Muscle of leg (tissue), 16 donors: ENCODE measurements at places on chromosomes 16 and 17. TPM values are rescaled to one million over a fixed set of nuclear protein-coding genes. Genes with fewer than 3 reads are reported as not detected.
A peak's percentile ranks its signal among the peaks of the same experiment; 100 is the strongest.

GRCh38 chr16:74998481-74999218 is at the start of gene ZNRF1:
Gene ZNRF1 (plus strand): TSS chr16:74999024. CDS start chr16:74999672, 648 bp downstream.
- peaks cover 24% of the 10 kb centered on the region for H3K4me1 ChIP-seq
- peak within 1 kb of the TSS; percentile 83 for H3K4me3 ChIP-seq
- no peaks in the 10 kb centered on the region for H3K27me3 ChIP-seq
- H3K27ac ChIP-seq, result peak within 1 kb of the TSS; percentile 81

DNA sequence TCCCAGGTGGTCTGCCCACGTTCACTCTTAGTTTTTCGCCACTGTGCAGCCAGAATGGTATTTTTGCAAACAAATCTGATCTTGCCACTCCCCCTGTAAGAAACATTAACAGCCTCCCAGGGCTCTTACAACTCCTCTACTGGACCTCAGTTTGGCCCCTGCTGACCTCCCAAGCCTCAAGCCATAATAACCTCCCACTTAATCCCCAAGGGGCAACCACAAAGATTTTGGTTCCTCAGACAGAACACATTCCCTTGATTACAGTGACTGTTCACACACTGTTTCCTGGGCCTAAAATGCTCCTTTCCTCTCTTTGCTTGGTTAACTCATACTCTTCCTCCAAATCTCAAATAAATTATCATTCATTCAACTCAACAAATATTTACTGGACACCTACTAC is 21.5 kb upstream of the CD300E start:
- H3K4me3 ChIP-seq, result no peak overlapping the region
- peaks cover 10% of the 10 kb centered on the region for H3K27me3 ChIP-seq
- no peaks in the 10 kb centered on the region for H3K36me3 ChIP-seq
- no peak for DNase-seq
- no peak overlapping the region for H3K27ac ChIP-seq

DNA sequence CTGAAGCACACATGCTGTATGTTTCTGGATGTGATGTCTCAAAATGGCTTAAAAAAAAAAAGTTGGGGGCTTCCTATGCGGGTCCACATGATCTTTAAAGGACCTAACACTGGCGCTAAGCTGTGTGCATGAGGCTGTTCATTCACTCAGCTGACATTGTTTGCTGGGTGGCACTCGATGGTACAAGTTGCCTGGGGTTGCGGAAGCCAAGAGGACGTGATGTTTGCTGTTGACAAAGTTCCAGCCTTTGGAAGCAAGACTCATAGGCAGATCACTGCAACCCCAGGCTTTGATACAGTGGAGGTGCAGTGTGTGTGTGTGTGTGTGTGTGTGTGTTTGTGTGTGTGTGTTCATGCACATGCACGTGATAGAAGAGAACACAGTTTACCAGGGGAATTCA is 29.5 kb upstream of the DNAI2 start:
- H3K4me3 ChIP-seq, result no peak overlapping the region
- H3K27me3 ChIP-seq, result no peaks in the 10 kb centered on the region
- peaks cover 65% of the 10 kb centered on the region for H3K36me3 ChIP-seq
- no peak for DNase-seq
- peaks cover 74% of the 10 kb centered on the region for H3K4me1 ChIP-seq

DNA sequence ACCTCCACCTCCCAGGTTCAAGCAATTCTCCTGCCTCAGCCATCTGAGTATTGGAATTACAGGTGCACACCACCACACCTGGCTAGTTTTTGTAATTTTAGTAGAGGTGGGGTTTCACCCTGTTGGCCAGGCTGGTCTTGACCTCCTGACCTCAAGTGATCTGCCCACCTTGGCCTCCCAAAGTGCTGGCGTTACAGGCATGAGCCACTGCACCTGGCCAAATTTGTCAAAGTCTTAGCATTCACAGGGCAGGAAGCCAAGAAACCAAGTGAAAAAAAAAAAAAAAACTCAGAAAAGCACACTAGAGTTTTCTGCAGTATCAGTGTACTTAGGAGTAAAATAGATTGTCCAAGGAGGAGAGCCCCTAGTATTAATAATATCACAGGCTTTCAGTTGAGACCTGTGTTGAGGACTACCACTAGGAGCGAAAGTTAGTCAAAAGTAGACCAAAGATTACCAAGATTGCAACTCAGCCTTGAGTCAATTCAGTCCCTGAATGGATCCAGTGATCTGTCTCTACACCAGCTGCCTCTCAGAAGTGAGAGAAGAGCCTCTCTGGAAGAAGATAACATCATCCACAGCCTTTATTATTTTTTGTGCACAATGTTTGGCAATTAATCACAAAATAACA is 159.7 kb downstream of the CEP112 start:
- H3K4me3 ChIP-seq, result no peak overlapping the region
- peak; percentile 18 for DNase-seq
- no peak overlapping the region for H3K27ac ChIP-seq
- peaks cover 4% of the 10 kb centered on the region for H3K4me1 ChIP-seq
- no peaks in the 10 kb centered on the region for H3K27me3 ChIP-seq

- H3K36me3 ChIP-seq, result no peaks in the 10 kb centered on the region
- DNase-seq, result peak; percentile 81
- H3K27ac ChIP-seq, result peak overlapping the region; percentile 94
- peaks cover 36% of the 10 kb centered on the region for H3K4me1 ChIP-seq
- H3K4me3 ChIP-seq, result no peak overlapping the region
Observed at GRCh38 chr16:78684030-78684611, 584.7 kb downstream of the WWOX start.

GRCh38 chr17:81583589-81584342 is 31.6 kb upstream of the FAAP100 start:
- peaks cover 75% of the 10 kb centered on the region for H3K36me3 ChIP-seq
- DNase-seq, result no peak
- no peaks in the 10 kb centered on the region for H3K4me1 ChIP-seq
- no peaks in the 10 kb centered on the region for H3K27me3 ChIP-seq
- H3K4me3 ChIP-seq, result no peak overlapping the region

GRCh38 chr16:67963662-67964321 is 4.6 kb downstream of the SLC12A4 start:
- DNase-seq, result no peak
- H3K4me3 ChIP-seq, result no peak overlapping the region
- no peak overlapping the region for H3K27ac ChIP-seq
- H3K4me1 ChIP-seq, result peaks cover 75% of the 10 kb centered on the region
- H3K36me3 ChIP-seq, result peaks cover 69% of the 10 kb centered on the region

- H3K4me3 ChIP-seq, result no peak overlapping the region
- peak overlapping the region; percentile 95 for H3K27ac ChIP-seq
- no peak for DNase-seq
- peaks cover 83% of the 10 kb centered on the region for H3K4me1 ChIP-seq
Observed at GRCh38 chr16:4218202-4218601, 23.7 kb downstream of the SRL start.

DNA sequence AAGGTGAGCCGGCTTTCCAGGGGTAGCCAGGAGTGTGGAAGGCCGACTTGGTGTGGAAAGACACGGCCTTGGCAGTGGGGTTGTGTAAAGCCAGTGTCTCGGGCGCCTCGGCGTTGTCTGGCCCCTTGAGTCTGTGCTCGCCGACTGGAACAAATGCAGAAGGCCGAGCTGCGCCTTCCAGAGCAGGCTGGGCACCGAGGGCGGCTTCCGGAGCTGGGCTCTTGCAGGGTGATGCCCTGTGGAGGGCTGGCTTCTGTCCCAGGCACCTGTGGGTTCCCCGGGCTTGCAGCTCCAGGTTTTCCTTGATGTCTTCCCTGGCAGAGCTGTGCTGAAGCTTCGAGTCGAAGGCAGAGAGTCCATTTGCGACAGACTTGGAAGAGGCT is 8.0 kb downstream of the ZNF750 start:
- H3K4me3 ChIP-seq, result no peak overlapping the region
- H3K27me3 ChIP-seq, result no peaks in the 10 kb centered on the region
- no peak for DNase-seq
- H3K27ac ChIP-seq, result no peak overlapping the region
- peaks cover 26% of the 10 kb centered on the region for H3K36me3 ChIP-seq

DNA sequence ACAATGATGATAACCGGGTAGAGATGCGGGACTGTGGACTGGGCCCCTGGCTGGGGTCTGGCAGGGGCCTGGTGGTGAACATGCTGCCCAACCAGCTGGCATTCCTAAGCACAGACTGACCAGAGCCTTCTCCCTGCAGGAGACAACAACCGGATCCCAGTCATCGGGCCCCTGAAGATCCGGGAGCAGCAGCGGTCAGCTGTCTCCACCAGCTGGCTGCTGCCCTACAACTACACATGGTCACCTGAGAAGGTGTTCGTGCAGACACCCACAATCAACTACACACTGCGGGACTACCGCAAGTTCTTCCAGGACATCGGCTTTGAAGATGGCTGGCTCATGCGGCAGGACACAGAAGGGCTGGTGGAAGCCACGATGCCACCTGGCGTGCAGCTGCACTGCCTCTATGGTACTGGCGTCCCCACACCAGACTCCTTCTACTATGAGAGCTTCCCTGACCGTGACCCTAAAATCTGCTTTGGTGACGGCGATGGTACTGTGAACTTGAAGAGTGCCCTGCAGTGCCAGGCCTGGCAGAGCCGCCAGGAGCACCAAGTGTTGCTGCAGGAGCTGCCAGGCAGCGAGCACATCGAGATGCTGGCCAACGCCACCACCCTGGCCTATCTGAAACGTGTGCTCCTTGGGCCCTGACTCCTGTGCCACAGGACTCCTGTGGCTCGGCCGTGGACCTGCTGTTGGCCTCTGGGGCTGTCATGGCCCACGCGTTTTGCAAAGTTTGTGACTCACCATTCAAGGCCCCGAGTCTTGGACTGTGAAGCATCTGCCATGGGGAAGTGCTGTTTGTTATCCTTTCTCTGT is 5.1 kb upstream of the SLC7A6 start:
- peak overlapping the region; percentile 25 for H3K27ac ChIP-seq
- H3K4me1 ChIP-seq, result peaks cover 21% of the 10 kb centered on the region
- H3K27me3 ChIP-seq, result no peaks in the 10 kb centered on the region
- peaks cover 49% of the 10 kb centered on the region for H3K36me3 ChIP-seq
- DNase-seq, result no peak
- H3K4me3 ChIP-seq, result no peak overlapping the region

- H3K36me3 ChIP-seq, result peaks cover 2% of the 10 kb centered on the region
- H3K4me1 ChIP-seq, result peaks cover 21% of the 10 kb centered on the region
- H3K27me3 ChIP-seq, result peaks cover 4% of the 10 kb centered on the region
Observed at GRCh38 chr17:9178319-9178718, 157.0 kb downstream of the NTN1 start.

Gene TPSG1
- not detected for total RNA-seq

Gene IGSF6
- 2.5 TPM for total RNA-seq

Gene PPM1D
- total RNA-seq, result 7.9 TPM
